DMS79 (cell line): ENCODE measurements at places on chromosomes 1 and 21.

- no peak for DNase-seq
Measured at GRCh38 chr1:156244712-156245111, 2.7 kb downstream of the BGLAP start.

DNA sequence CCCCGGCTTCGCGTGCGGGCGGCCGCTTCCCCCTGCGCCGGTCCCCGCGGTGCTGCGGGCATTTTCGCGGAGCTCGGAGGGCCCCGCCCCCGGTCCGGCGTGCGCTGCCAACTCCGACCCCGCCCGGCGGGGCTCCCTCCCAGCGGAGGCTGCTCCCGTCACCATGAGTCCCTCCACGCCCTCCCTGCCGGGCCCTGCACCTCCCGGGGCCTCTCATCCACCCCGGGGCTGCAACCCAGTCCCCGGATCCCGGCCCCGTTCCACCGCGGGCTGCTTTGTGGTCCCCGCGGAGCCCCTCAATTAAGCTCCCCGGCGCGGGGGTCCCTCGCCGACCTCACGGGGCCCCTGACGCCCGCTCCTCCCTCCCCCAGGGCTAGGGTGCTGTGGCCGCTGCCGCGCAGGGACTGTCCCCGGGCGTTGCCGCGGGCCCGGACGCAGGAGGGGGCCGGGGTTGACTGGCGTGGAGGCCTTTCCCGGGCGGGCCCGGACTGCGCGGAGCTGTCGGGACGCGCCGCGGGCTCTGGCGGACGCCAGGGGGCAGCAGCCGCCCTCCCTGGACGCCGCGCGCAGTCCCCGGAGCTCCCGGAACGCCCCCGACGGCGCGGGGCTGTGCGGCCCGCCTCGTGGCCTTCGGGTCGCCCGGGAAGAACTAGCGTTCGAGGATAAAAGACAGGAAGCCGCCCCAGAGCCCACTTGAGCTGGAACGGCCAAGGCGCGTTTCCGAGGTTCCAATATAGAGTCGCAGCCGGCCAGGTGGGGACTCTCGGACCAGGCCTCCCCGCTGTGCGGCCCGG lies 159.2 kb downstream of the RUNX1 start:
- peak; percentile 60 for DNase-seq

GRCh38 chr1:29235955-29236711 lies at the start of gene PTPRU:
Gene PTPRU (plus strand): TSS chr1:29236522. CDS start chr1:29236645, 123 bp downstream.
- no peak for DNase-seq

GRCh38 chr1:35882586-35882944 lies 444 bp upstream of the AGO1 start:
- DNase-seq = no peak

- no peak for DNase-seq
Measured at GRCh38 chr1:228009116-228009827, 2.5 kb downstream of the WNT3A start.

DNA sequence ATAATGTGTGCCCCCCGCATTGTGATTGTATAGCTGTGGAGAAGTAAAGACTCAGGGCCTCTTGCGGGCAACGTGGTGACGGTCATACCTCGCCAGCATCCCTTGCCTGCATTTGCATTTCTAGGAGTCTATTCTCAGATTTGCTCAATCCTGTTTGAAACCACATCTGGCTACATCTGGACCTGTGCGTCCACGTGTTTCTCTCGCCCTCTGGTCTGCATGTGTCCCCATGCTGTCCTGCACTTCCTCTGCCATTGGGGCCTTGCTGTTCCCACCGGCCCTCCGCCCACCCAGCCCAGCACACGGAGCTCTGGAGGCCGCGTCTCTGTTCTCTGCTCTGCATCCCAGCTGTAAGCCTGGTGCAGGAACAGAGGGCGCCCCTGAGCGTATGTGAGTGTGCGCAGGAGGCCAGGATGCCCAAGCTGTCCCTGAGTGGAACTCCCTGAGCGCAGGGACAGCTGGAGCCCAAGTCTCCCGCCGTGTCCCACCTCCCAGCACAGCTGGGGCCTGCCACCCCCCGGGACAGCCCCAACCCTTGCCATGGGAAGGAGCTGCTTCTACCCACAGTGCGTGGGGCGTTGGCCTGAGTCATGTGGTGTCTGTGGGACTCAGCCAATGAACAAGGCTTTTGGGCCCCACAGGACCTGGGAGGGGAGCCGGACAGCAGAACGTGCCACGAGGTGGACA lies 1.6 kb downstream of the KRTAP10-2 start:
- DNase-seq = no peak

- DNase-seq = no peak
Measured at GRCh38 chr1:78475888-78476610, 14.7 kb upstream of the PTGFR start.

DNA sequence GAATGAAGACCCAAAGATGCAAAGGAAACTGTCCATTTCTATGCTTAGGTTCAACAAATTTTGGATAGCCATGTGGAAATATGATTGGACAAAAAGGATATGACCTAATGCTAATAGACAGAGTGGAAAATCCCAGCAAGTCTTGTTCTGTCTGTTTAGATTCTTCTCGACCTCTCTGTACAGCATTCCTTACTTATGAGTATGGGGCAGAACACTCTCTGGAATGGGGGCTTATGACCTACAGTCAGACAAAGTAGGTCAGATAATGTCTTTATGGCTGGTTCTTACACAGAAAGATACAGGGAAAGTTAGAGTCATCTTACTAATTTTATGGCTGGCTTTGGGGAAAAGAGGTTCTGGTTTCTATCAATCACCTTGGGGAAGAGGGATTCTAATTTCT lies 2.8 kb downstream of the GCSAML start:
- DNase-seq = no peak

- DNase-seq = no peak
Measured at GRCh38 chr21:46056450-46056903, 41.4 kb upstream of the COL6A2 start.
